ENCODE measurements at places on chromosomes 13 and 19.

DNA sequence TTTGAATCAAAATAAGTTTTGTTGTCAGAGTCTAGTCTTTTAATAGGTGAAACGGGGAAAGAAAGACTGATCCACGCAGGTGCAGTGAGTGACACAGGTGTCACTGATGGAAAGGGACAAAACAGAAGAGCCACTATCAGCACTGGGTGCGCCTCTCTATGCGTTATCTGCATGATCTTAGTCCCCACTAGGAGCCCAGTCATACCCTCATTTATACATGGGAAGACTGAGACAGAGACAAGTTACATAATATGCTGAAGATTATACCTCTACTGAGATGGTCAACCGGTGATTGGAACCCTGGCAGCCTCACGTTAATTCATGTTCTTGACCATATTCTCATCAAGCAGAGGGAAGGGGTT is 3.4 kb downstream of the LRCH1 start:
- H3K4me1 ChIP-seq = peaks cover 39% of the 10 kb centered on the region
- H3K27me3 ChIP-seq = no peaks in the 10 kb centered on the region
- H3K36me3 ChIP-seq = no peaks in the 10 kb centered on the region
- DNase-seq = no peak
- no peak overlapping the region for H3K4me3 ChIP-seq
- no peak overlapping the region for H3K27ac ChIP-seq

DNA sequence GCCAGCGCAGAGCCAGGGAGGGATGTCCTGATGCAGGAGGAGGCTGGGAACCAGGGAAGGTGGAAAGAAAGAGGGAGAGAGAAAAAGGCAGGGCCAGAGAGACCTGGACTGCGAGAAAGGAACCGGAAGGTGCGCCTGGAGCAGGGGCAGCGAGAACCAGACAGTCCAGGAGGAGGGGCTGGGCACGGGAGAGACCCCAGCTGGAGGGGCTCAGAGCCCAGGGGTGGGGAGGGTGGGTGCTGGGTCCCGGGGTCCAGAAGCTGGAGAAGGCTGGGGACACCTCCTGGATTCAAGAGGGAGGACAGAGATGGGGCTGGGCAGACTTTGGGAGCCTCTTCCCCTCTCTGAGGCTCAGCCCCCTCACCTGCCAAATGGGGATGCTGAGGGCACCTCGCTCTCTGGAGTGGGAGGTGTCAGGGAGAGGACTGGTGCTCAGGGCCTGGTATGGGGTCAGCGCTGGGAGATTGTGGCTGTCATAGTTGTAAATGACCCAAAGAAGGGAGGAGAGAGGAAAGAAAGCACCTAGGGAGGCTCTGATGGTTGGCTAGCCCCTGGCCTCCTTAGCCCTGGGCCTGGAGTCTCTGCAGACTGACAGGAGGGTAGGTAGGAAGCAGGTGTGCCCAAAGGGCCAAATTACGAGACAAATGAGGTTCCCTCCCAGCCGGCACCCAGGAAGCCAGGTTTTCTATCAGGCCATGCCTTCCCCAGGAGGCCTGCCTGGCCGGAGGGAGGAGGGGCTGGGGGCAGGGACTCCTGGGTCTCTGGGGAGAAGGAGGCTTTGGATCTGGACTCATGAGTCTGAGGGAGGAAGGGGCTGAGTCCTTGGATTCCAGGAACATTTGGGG is 1.3 kb upstream of the SPACA6 start:
- H3K27ac ChIP-seq = no peak overlapping the region
- H3K27me3 ChIP-seq = peaks cover 16% of the 10 kb centered on the region

DNA sequence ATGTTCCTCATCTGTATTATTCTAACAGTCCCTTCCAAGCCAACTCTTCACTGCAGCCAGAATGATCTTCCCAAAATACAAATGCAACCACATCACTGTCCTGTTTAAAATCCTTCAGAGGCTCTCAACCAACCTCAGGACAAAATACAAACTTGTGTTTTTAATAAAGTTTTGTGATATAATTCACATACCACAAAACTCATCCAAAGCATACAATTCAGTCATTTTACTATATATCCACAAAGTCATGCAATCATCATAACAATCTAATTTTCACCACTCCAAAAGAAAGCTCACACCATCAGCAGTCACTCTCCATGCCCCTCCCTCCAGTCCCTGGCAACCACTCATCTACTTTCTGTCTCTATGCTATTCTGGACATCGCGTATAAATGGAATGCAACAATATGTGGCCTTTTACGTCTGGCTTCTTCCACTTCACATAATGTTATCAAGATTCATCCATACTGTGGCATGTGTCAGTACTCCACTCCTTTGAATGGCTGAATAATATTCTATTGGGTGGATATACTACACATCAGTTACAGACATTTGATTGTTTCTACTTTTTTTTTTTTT is 81.7 kb upstream of the DOCK9 start:
- no peak overlapping the region for H3K4me3 ChIP-seq
- peaks cover 31% of the 10 kb centered on the region for H3K36me3 ChIP-seq
- H3K27ac ChIP-seq = no peak overlapping the region

DNA sequence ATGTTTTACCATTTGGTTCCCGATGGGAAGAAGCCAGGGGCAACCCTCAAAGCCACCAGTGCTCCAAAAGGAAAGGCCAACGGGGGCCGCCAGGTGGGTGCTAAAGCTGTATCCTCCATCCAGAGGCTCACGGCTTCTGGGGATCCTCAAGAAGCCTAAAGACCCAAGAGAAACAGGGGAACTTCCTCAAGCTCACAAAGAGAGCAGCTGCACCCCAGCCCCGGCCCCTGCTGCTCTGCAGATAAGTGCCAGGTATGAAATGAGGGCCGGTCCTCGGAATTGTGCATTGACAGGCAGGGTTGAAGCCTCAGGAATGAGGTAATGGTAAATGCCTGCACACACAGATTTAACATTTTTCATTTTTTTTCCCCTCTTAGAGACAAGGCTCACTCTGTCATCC is 8.0 kb upstream of the POP4 start:
- peaks cover 26% of the 10 kb centered on the region for H3K27me3 ChIP-seq
- no peaks in the 10 kb centered on the region for H3K36me3 ChIP-seq
- no peak for DNase-seq
- no peak overlapping the region for H3K4me3 ChIP-seq
